Activated CD4-positive, CD25-positive, alpha-beta regulatory T cell treated with anti-CD3 and anti-CD28 coated beads, Interleukin-2, amount 50 U/mL, for 24 hours (primary cell): ENCODE measurements at places on chromosomes 13 and 19.

- ATAC-seq = no peak
Observed at GRCh38 chr13:112575675-112576074, 12.3 kb downstream of the TUBGCP3 start.

DNA sequence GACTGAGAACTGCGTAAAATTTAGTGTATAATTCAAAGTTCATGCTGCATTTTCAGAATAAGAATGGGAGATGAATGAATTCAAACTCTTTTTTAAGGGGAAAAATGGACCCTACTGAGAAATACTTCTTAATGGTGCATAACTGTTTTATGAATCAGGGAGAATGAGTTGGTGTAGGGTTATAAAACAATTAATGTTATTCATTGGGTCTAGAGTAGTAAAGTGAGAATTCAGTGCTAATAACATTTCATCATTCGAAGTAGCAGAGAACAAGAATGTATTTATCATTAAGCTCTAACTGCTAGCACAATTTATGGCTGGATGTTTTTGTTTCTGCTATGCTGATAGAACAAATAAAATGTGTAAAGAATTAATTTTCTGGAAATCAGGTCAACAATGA, 310.2 kb downstream of the SLITRK5 start:
- no peak for ATAC-seq

DNA sequence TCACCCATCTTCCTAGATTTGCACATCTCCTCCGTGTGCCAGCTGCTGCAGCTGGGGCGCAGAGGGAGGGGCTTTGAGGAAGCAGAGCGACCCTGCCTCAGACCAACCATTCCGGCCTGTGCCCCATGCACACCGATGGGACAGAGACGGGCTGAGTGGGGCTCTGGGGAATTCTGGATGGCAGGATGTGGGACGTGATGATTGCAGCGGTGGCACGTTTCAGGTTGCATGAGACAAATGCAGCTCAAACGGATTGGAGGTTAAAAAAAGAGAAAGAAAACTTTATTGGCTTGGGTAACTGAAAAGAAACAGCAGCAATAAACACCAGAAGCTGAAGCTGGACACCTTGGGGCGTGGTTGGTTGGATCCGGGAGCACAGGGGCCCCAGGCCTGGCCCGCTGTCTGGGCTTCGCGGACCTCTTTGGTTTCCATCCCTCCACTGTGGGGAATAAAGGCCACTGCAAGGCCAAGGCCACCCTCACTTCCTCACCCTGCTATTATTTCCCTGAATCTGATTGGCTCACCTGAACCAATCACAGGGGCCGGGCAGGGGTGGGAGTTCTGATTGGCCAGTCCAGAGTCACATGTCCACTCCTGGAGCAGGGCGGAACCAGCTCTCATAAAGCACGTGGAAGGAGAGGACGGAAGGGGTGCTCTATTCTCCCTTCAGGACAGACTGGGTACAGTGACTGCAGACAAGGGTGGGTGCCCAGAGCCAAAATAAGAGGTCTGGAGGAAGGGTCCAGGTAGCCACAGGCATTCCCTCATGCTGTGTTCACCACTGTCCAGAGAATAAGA, 6.1 kb upstream of the ZNF787 start:
- ATAC-seq = no peak

DNA sequence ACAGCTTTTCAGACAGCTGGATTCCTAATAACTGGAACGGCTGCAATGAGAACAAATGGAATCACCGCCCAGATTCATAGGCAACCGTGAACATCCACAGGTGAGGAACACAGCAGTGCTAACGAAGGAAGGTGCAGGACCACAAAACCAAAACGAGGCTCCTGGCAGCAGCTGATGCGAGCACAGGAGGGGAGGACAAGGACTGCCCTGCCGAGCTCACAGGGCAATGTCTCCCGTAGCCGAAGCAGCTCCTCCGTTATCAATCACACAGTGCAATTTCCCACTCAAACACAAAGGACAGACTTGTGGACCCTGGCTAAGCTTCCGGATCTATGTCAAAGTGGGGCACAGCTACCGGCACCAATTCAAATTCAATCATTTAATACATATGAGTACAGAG, 70.6 kb downstream of the STK24 start:
- no peak for ATAC-seq

DNA sequence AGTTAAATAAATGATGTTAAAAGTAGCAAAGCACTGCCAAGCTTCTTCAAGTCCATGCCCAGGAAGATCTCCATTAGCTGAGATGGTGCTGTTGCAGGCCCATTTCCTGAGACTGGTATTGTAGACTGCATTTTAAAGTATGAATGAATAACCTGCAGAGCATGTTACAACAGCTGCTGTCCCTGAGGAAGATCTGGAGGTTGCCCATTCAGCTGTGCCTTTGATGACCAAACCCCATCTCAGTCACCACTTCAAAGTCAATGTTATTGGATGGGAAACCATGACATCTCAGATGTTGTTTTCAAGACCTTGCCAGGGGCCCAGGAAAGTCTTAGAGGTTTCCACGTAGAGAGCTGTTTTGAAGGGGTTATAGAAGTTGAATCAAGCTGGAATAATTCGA, 281.3 kb downstream of the MTUS2 start:
- ATAC-seq = no peak

DNA sequence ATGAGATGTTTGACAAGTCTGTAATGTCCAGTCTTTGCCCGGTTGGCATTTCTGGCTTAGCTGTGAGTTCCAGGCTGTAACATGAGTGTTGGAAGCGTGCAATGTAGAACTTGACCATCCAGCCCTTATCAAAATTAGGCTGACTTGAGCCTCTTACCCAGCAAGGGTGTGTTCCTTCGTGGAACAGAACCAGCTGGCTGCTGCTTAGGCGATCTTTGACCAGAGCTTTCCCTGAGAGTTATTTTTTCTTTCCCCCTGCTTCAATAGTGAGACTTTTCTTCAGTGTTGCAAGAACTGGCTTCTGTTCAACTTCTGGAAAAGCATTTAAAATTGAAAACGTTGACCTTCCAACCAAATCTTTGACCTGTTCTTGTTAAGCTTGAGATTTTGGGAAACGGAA, 6.5 kb downstream of the TNFSF13B start:
- ATAC-seq = no peak

DNA sequence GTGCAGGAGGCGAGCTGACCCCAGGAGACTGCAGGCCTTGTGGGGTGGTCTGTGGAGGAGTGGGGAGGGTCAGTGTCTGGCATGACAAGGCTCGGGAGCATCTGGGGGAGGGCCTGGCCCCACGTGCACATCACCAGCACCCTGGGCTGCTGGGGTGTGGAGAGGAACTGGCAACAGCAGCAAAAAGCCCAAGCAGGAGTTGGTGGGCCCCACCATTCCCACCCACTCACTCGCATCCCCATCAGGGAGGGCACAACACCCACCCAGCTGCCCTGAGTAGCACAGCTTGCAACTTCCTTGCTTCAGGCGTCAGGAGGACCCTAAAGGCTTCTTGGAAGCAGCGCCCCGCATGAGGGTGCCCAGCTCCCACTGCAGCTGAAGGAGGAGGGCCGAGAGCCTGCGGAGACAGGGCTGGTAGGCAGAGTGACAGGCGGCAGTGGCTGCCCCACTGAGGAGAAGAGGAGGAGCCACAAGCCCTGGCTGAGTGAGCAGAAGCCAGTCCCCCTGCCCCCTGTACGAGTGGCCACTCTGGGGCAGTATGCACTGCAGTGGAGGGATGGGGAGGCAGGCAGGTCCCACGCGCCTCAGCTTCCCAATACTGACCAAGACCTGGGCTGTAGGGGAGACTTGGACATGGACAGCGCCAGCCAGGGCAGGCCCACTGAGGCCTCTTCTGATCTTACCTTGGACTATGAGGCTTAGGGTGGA, 26.5 kb downstream of the ELL start:
- no peak for ATAC-seq

DNA sequence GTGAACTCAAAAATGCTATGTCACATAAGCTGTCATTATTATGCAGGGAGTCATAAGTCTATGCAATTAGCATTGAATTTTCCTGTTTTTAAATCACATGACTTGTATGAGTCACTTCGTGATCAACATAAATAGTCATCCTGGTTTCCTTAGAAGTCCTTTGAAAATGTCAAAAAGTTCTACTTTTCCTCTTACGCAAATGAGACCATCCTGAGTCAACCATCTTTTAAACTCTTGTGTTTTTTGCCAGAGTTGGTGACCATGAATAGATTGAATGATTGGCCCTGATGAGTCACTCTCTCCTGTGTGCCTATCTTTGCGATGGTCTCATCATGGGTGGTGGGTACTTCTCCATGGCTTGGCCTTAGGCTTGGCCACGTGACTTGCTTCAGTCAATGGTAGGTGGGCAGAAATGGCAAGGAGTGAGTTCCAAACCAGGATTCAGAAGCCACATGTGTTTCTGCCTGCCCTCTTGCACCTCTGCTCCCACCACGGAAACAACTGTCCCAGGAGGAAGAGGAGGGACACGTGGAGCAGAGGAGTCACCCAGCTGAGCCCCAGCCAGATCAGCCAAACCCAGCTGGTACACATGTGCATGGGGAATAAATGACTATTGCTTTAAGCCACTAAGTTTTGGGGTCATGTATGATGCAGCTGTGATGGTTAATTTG, 123.5 kb upstream of the CACNA1A start:
- ATAC-seq = peak; percentile 69

- no peak for ATAC-seq
Observed at GRCh38 chr13:85419611-85420010, 379.6 kb downstream of the SLITRK6 start.

GRCh38 chr13:32073180-32073864, 41.7 kb downstream of the FRY start:
- ATAC-seq = no peak

DNA sequence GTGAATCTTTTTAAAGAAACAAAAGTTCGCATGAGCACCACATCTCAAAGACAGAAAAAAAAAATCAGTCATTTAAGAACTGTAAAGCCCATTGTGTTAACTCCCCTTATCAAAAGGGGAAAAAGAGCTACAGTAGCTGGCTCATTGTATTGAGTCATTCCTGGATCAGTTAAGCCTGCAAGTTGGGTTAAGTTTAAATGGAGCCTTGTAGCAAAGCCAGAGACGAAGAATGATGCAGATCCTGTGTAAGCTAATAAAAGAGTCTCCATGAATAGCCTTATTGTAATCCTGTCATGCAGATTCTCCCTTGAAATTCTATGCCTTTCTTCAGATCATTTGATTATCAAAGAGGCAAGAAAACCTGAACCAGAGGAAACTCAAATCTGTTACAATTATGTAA, 83.8 kb downstream of the CRYL1 start:
- ATAC-seq = no peak

GRCh38 chr13:21902709-21903098, 231.8 kb downstream of the FGF9 start:
- no peak for ATAC-seq

GRCh38 chr13:40148101-40148500, 492.6 kb downstream of the COG6 start:
- peak; percentile 71 for ATAC-seq

DNA sequence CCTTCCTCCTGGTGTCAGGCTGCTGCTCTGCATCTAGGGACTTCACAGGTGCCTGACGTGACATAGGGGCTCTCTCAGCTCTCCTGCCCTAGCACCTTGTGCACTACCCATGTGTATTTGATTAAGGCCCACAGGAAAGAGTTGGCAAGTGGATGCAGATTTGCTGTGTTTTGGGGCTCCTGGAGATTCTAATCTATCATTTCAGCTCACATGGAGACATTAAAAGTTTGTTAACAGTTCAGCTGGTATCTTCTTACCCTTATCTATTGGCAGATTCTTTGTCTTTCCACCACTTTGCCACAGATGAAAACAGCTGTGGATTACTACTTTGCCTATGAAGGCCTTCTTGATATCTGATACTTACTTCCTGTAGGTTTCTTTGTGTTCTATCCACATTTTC, 41.9 kb downstream of the WASF3 start:
- no peak for ATAC-seq

DNA sequence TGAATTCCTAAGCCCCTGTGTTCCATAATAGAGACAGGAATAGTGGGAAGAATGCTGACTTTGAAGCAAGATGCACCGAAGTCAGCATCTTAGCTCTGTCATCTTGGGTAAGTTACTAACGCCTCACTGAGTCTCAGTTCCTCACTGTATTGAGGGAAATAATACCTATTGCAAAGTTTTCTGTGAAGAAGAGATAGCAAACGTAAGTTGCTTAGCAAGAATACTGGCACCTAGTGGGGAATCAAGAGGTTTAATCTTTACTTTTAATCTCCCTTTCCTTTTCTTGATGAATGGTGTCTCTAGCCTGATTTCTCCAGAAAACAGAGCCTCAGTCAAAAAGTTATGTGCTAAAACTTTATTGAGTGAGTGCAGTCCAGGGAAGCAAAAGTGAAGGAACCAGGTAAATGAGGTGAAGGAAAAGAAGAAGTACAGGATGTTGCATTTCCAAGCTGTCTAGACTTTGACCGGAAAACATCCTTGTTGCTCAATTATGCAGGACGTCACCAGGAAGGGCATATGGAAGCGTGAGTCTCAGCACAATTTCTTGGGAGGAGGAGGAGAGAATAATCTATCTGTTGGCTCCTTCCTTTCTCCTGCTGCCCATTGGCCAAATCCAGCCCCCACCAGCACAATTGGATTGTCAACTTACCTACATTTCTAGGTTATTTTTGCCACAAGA, 210.0 kb downstream of the B3GLCT start:
- no peak for ATAC-seq

- ATAC-seq = no peak
Observed at GRCh38 chr13:18993884-18994660, 187.6 kb downstream of the TUBA3C start.

GRCh38 chr13:49443357-49443703, 534 bp downstream of the CAB39L start:
- no peak for ATAC-seq

DNA sequence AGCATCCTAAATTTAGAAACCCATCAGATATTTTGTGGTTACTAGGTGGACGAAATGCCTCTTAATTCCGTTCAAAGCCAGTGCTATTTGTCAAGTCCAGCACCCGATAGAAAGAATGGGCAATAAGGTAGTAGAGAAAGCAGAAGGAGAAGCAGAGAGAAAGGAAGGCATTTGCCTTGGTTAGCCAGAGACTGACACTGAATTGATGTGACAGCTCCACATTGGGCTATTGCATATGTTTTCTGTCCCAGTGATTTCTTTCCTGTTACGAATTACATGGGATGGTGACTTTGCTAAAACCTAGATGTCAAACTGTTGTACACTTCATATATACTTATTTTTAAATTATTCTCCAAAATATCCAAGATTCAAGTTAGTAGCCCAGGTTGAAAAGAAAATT, 542.6 kb downstream of the DCT start:
- ATAC-seq = no peak

GRCh38 chr13:39554371-39554770, 48.6 kb downstream of the LHFPL6 start:
- ATAC-seq = no peak
